ENCODE measurements at places on chromosomes 1 and 21.
A peak's percentile ranks its signal among the peaks of the same experiment; 100 is the strongest.

GRCh38 chr1:6498576-6499111 is 7.2 kb upstream of the PLEKHG5 start:
- no peak for DNase-seq

- DNase-seq, result no peak
Observed at GRCh38 chr21:37460196-37460595, 93.6 kb downstream of the DYRK1A start.

DNA sequence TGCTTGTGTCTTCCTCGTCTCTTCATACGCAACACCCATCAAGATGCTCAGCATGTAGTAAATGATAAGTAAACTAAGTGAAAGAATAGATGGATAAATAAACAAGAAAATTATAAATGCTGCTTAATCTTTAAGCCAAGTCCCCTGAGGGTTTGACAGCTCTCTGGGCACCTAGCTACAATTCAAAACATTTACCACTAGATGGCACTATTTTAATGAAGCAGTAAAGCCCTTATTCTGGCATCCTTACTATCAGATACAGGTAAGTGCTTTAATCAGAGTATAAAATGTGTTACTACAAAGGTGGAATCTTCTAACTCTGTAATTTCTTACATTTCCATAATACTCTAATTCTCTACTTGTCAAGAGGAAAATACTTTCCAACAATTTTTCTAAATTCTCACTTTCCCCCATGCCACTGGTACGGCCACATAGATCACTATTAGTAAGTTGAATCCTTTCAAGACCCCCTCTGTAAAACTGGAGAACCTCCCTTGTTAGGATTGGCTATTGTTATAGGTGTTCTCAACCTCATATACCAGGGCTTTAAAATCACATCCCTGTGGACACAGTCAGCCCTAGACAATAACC is 137.8 kb downstream of the BARHL2 start:
- DNase-seq, result peak; percentile 12

DNA sequence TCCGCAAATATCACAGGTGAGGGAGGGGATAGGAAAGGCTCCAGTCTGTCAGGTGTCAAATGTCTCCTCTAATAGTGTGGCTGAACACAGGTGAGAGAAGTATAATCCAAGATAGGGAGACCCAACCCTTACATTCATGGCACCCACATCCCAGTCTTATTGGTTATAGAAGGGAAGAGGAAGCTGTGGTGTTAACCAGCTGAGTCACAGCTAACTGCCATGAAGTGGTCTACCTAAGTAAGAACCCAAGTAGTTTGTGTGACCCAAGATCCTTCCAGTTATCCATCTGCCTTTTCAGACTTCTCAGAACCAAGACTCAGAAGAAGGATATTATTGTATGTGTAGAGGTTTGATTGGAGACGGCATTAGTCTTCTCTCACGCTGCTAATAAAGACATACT is 37.1 kb downstream of the DDAH1 start:
- DNase-seq, result no peak

- DNase-seq, result no peak
Observed at GRCh38 chr1:39671793-39672550, at the start of gene NT5C1A. NT5C1A (minus strand) TSS chr1:39672107; CDS start chr1:39672038, 69 bp downstream.

DNA sequence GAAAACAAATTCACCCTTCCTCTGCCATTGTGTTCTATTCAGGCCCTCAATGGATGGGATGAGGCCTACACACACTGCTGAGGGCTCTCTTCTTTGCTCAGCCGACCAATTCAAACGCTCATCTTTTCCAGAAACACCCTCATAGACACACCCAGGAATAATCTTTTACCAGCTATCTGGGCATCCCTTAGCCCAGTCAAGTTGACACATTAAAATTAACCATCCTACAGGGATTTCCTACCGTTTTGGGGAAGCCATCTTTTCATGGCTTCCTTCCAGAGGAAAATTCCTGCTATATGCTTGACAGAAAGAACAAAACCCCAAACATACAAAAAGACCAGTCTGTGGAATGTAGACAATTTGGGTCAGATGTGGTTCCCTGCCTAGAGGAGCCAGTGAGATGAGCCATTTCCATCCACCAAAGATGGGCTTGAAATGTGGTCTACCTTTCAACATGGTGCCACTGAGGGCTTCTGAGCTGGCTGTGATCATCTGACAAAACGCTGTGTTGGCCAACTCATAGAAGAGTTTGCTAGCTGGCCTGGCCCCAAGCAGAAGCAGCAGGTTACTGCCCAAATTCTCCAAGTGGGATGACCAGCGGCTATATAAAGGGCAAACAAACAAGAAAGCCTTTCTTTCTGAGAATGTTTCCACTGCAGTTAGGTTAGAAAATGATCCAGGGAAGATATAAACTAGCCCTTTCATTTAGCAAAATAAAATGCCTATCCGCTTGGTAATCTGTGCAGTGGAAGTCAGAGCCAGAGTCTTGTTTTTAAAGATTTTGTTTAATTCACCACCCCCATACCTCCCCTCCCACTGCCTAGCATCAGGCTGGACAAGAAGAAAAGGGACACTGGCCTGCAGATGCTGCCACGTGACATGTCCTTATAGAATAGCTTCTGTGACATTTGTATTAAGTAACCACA is 69.1 kb upstream of the MRPS6 start:
- DNase-seq, result no peak

DNA sequence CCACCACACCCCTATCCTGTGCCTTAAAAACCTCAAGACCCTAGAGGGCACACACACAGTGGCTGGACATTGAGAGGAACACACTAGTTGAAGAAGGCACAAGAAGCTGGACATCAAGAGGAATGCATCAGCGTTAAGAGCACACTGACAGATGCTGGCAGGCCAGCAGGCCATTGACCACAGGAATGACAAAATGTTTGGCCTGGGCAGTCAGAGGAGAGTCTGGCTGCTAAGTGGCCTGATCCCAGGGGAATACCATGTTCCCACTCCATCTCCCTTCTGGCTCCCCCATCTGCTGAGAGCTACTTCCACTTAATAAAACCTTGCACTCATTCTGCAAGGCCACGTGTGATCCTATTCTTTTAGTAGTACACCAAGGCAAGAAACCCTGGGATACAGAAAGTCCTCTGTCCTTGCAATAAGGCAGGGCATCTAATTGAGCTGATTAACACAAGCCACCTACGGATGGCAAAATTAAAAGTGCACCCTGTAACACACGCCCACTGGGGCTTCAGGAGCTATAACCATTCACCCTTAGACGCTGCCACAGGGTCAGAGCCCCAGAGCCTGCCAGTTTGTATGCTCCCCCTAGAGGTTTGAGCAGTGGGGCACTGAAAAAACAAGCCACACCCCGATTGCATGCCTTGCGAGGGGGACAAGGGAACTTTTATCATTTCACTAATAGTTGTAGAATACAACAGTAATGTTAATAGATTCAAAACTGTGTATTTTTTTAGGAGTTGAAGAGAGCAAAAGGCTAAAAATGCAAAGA is 1216.1 kb upstream of the NCAM2 start:
- no peak for DNase-seq

- no peak for DNase-seq
Observed at GRCh38 chr1:152020849-152021248, 16.0 kb downstream of the S100A11 start.

GRCh38 chr1:25360596-25361581 is 22.8 kb downstream of the TMEM50A start:
- no peak for DNase-seq

- no peak for DNase-seq
Observed at GRCh38 chr1:206863266-206863665, 2.2 kb upstream of the IL20 start.

DNA sequence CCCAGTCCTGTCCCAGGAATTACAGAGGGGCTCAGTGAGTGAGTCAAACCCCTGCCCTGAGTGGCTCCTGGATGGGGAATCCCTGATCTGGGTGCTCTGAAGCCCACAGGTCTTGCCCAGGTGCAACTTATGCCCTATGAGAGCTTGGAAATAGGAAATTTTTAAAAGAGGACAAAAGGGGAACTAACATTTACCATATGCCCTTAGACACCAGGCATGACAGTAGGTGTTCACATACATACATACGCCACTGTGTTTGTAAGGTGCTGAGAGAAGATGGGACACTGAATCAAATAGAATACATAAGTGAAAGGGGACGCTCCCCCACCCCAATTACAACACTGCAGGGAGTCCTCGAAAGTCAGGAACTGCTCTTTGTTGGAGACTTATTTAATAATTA is 1.4 kb downstream of the CFAP45 start:
- DNase-seq, result no peak

DNA sequence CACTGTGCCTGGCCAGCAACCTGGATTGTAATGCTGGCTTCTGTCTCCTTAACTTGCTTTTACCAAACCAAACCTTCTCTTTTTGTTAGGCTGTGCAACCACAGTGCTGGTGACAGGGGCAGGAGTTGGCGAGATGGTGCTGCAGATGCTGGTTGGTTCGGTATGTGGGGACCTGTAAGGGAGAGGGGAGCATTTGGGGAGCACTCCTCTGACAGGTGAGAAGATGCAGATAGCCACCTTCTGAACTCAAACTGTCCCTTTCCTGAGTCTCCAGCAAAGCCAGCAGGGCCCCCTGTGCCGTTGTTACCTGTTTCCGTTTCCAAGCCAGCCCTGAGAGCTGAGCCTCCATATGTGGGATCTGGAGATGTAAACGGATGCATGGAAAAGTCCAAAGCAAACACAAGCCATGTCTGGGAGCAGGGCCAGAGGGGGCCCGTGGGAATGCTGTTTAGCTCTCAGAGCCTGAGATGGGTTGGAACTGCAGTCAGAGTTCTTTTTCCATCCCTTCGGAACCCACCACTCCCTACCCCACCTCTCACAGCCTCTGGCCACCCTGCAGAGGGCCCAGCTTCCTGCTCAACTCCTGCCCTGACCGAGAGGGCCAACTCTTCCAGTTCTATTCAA is 34.0 kb downstream of the ELK4 start:
- no peak for DNase-seq

- no peak for DNase-seq
Observed at GRCh38 chr1:237655778-237656177, 234.9 kb downstream of the ZP4 start.

- DNase-seq, result no peak
Observed at GRCh38 chr1:226938903-226939437, 1.1 kb upstream of the COQ8A start.

GRCh38 chr1:112583366-112583765 is 35.6 kb downstream of the ST7L start:
- DNase-seq, result no peak

DNA sequence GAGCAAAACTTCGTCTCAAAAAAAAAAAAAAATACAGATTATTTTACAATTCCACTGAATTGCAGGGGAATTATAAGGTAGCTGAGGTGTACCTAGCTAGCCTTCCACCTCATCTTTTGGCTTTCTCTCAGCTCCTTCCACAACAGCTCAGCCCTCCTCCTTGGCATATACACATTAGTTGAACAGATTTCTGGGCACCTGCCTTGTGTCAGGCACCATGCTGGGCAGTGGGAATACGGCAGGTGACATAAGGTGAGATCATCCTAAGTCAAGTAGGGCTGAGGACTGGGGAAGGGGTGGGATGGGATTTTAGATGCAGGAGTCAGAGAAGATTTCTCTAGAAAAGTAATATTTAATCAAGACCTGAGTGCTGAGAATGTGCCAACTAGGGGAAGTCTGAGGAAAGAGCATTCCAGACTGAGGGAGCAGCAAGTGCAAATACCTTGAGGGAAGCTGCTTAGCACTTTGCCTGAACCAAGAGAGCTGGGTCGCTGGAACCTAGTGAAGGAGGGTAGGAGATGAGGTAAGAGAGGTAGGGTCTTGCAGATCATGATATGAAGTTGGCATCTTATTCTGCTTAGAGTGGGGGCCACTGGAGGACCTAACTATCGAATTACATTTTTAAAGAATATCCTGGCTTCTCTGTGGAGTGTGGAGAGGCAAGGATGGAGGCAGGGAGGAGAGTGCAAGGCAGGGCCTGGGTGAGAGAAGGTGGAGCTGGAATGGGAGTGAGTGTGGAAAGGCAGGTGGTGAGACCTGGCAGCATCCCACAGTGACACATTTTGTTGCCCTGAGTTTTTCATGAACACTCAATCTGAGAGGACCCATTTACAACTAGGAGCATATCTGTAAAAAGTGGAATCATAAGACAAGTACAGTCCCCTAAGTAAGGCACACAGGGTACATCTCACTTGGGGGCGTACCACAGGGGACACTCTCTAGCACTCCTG is 28.2 kb downstream of the LAMC2 start:
- no peak for DNase-seq

GRCh38 chr1:13478692-13479091 is 35.1 kb downstream of the LRRC38 start:
- no peak for DNase-seq

DNA sequence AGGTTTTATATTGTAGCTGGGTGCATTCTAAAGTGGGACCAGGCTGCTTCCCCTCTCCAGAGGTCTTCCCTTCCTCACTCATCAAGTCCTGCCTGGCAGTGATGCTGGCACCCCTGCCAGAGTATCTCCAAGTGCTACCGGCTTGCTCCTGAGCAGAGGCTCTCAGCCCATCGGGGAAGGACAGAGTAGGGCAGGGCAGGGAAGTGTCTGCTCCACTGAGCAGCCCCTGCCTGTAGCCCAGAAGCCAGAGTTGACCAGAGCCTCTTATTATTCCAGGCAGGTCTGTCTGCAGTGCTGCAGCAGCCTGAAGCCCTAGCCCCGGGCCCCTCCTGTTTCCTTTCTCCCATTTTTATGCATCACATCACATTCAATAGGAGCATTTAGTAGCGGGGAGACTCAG is 51.1 kb downstream of the ATP2B4 start:
- DNase-seq, result no peak

DNA sequence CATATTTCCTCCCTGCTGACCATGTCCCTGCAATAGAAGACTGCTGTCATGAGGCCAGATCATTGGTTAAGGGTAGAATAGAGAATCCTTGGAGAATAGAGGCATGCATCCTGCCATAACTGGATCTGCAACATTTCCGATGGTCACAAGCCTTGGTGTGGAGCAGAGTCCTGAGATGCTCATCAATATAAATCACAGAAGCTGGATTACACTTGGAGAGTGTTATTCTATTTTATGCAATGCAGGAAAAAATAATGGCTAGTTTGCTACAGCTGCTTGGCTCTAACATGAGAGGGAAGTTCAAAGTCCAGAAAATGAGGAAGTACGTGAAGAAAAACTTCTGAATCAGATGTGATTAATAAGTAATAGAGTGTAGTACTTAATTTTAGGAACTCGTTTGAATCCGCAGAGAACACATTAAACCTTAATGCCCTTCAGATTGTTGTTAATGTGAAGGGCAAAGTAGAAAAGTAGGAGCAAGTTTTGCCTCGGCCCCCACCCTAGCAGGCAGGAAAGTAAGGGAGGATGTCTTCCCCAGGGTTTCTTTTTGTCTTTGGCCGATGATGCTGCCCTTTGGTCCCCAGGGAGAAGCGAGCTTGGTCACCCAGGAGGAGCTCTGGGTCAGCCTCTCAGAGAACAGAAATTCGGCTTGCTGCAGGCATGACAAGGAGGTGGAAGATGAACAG is 59.5 kb downstream of the KCNK1 start:
- DNase-seq, result no peak

- DNase-seq, result no peak
Observed at GRCh38 chr1:1051127-1051810, 22.8 kb downstream of the RNF223 start.

- DNase-seq, result no peak
Observed at GRCh38 chr1:91552091-91552490, 51.4 kb downstream of the CDC7 start.

All from SHP77 (cell line).